ENCODE measurements at places on chromosomes 7 and 10. TPM values are rescaled to one million over a fixed set of nuclear protein-coding genes. Genes with fewer than 3 reads are reported as not detected.

DNA sequence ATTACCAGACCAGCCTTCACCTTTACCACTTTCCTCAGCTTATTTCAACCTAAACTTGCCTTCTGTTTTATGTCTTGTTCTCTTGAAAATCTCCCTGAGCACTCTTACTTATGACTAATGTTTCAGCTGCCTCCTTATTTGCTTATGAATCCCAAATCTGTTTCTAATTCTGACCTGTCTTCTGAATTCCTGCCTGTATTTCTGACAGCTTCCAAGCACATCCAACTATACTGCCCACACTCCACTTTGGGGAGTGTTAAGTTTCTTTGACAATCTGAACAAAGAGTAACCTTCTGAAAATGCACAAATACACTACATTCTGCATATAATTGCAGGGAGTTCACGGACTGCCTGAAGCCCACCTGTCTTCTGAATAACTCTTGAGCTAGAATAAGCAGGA is 48.7 kb downstream of the ARMC3 start:
- H3K4me1 ChIP-seq, result no peaks in the 10 kb centered on the region
- H3K4me3 ChIP-seq, result no peak overlapping the region
- H3K27me3 ChIP-seq, result peaks cover 2% of the 10 kb centered on the region
- no peak overlapping the region for H3K27ac ChIP-seq
- peak; percentile 23 for DNase-seq

Gene MYH16
- not detected for total RNA-seq

GRCh38 chr10:128421371-128422160 is 295.3 kb upstream of the MKI67 start:
- H3K4me1 ChIP-seq, result no peaks in the 10 kb centered on the region
- H3K27ac ChIP-seq, result no peak overlapping the region
- H3K4me3 ChIP-seq, result no peak overlapping the region
- no peak for DNase-seq
- no peaks in the 10 kb centered on the region for H3K36me3 ChIP-seq
- no peaks in the 10 kb centered on the region for H3K27me3 ChIP-seq

- H3K36me3 ChIP-seq, result no peaks in the 10 kb centered on the region
- H3K27me3 ChIP-seq, result no peaks in the 10 kb centered on the region
- no peaks in the 10 kb centered on the region for H3K4me1 ChIP-seq
- DNase-seq, result no peak
These were observed 23.4 kb downstream of the GPR158 start for GRCh38 chr10:25198151-25198550.

Gene INTS15
- 9.0 TPM for total RNA-seq

Measured in fibroblast of lung (primary cell).